T-helper 1 cell (primary cell): ENCODE measurements at places on chromosomes 11 and 22.

DNA sequence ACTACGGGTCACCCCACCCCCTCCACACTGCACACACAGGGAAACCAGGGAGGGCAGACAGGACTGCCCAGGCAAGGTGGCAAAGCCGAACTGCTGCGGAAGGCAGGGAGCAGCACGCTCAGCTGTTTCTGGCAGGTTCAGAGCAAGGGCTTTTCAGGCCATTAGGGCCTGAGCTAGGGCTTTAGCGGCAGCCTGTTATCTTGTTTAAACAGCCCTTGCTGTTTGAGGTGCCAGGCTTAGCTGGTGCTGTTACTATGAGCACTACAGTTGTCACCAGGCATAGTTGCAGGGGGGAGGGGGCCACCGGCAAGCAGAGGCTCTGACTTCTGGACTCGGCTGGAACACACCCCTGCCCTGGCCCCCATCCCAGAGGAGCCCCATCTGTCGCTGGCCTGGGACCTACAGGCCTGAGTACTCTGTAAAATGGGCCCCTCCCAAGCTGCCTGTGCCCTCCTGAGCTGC is 34.9 kb downstream of the RSPH14 start:
- DNase-seq, result no peak

- no peak for DNase-seq
These were observed 1.2 kb downstream of the CAPN5 start for GRCh38 chr11:77067861-77068443.

- no peak for DNase-seq
These were observed 20.8 kb upstream of the RFPL3 start for GRCh38 chr22:32336771-32337424.

GRCh38 chr11:2295971-2296912 is 5.5 kb downstream of the C11orf21 start:
- DNase-seq, result no peak

DNA sequence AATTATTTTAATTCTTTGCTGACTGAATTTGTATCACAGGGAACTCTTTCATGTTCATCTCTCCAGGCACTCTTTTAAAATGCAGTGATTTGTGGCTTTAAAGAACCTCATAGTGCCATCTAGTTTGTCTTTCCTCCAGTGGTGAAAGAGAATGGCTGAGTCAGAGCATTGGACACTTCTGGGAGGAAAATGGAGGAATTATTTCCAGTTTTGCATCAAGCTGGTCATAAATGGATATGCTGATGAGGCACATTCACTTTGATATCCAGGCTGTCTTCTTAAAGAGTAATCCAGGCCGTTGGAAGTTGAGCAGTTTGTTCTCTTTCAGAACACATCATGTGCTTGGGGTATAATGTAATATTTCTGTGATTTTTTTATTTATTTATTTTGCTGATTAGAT is 273.7 kb downstream of the DDX10 start:
- DNase-seq, result no peak
